ENCODE measurements at places on chromosomes 5 and 9.
A peak's percentile ranks its signal among the peaks of the same experiment; 100 is the strongest.

DNA sequence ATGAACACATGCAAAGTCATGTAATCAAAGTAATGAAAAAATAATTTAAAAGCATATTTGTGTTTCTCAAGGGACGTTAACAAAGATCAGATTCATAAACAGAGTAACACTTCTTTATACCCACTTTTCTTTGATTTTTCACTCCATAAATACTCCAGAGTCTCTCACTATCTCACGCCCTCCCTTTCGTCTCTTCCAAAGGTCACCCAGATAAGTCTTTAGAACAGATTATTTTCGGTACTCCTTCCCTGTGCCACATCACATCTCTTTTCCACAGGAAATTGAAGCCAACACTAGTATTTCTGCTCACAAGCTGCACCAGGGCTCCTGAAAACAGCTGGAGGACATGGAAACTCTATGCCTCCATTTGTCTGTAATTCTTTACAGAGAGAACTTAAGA, 15.4 kb upstream of the ALDOB start:
- no peak for DNase-seq

DNA sequence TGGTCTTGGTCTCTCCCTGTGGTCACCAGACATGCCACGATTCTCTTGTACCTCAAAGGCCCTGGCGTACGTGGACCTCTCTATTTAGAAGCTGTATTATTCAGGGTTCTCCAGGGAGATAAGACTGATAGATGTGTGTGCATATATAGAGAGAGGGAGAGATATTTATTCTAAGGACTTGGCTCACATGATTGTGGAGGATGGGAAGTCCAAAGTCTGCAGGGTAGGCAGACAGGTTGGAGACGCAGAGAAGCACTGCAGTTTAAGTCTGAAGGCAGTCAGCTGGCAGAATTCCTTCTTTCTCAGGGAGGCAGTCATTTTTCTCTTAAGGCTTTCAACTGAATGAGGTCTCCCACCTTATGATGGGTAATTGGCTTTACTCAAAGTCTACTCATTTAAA, 16.3 kb downstream of the C9orf57 start:
- DNase-seq: no peak

- DNase-seq: no peak
Measured at GRCh38 chr9:77810637-77811119, 162.6 kb upstream of the GNA14 start.

GRCh38 chr5:89756955-89757354, 652.6 kb downstream of the CETN3 start:
- no peak for DNase-seq

- no peak for DNase-seq
Measured at GRCh38 chr5:77337686-77338085, 127.2 kb downstream of the PDE8B start.

GRCh38 chr9:78133751-78134150, 102.1 kb upstream of the CEP78 start:
- DNase-seq: no peak

GRCh38 chr5:138870611-138871010, 4.5 kb downstream of the LRRTM2 start:
- no peak for DNase-seq

DNA sequence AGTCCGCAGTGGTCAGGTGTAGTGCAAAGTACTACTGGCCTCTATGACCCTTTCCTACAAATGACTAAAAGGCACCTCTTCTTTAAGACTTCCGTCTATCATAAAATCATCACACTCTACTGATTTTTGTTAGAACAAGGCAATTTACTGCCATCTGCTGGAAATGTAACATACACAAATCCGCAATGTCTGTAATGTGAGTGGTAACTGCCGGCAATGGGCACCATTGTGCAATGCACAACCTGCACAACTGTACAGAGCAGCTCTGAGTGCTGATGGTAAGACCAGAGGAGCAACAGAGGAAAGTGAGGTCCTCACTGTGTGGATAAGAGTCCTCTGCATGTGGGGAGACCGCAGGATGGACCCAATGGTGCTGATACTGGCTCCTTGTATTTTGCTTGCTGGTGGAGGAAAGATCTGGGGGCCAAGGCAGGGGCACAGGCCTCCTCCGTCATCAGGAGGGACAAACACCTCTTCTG, 103.7 kb downstream of the ATPSCKMT start:
- DNase-seq: peak; percentile 55

DNA sequence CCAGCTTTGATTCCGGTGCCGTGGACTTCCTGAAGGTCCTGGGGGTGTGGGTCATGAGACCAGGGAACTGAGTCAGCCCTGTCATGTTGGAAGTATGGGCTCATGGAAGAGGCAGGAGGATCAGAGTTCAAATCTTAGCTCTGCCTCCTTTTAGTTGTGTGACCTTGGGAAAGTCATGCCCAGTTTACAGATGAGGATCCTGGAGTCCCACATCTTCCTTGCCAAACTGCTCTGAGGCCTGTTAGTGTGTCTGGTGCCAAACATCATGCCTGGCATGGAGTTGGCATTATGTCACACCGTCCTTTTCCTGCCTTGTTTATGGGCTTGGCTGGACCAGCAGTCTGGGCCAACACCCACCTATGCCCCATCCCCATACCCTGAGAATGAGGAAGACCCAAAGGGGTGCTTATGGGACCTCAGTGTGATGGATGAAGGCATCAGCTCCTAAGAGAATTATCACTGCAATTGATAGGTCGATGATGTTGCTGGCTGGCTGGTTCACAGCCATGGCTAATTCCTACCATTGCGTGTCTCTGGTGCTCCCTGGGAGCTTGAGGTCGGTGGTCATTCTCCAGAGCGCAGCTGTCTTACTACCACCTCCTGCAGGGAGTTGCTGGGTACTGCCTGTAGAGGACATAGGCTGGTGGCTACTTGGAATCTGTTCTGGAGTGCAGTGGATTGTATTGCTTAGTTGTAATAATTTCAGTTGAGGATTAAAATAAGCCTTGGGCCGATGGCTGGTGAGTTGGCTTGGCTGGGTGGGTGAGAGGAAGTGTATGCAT, 140.5 kb upstream of the PITX1 start:
- no peak for DNase-seq

DNA sequence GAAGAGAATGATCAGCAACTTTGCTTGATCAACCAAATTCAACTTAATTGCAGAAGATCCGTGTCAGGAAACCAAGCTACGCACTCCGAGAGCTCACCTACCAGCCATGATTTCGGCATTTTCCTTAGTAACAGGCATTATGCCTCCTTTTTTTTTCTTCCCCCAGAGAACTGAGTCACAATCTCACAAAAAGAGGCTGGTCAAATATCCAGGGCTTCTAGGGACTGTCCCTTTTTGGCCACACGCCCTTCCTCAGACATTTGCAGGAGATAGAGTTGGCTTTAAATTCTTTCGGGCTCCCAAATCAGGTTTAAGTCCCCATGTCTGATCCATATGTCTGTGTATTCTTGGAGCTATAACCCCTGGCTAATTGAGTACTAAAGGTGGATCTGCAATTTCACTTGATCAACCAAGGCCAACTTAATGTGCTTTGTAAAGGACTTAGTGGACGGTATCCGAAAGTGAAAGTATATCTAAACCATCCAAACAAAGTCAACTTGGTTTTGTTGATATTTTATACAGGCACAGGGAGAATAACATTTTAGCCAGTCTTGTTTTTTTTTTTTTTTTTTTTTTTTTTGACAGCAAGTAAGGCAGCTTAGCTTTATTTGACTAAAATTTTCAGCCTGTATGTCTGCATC, 100.8 kb upstream of the TBCA start:
- no peak for DNase-seq

GRCh38 chr5:29950416-29951145, 1242.9 kb upstream of the CDH6 start:
- no peak for DNase-seq

GRCh38 chr9:105205787-105206495, 38.5 kb upstream of the SLC44A1 start:
- peak; percentile 81 for DNase-seq

DNA sequence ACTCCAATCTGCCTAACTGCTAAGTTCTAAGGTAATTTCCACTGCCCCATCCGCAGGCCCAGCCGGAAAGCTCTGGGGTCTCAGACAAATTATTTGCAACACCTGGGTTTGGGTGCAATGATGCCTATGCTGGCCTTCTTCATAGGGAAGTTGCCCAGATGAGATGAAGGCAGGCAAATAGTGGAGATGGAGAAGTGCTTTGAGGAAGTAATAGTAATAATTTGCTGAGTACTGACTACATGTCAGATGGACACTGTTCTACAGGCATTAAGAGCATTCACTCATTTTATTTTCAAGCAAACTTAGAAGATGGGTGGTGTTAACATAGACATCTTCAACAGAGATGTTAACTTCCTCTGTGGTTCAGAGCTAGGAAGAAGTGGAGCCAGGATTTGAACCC, 3.8 kb downstream of the PCDH12 start:
- DNase-seq: no peak

DNA sequence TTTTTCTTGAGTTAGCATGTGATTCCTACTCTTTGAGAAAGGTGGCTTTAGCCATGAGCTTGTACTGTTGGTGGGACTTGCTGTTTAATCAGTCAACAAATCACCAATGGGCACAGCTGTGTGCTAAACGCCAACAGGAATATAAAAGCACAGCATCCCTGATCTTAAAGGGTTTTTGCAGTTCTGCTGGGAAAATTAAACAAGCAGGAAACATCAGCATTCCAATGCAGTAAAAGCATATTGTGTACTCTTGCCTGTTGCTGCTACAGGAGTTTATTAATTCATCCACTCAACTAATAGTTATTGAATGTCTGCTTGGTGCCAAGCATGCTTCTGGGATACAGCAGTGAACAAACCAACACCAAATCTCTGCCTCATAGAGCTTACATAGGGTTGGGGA, 27.4 kb upstream of the F2RL1 start:
- DNase-seq: peak; percentile 4

- peak; percentile 38 for DNase-seq
Measured at GRCh38 chr9:132768932-132769905, 99.0 kb downstream of the GTF3C4 start.

GRCh38 chr9:98516897-98517503, 191.7 kb downstream of the GABBR2 start:
- no peak for DNase-seq

GRCh38 chr9:108687006-108687987, 168.5 kb downstream of the ACTL7B start:
- DNase-seq: no peak

DNA sequence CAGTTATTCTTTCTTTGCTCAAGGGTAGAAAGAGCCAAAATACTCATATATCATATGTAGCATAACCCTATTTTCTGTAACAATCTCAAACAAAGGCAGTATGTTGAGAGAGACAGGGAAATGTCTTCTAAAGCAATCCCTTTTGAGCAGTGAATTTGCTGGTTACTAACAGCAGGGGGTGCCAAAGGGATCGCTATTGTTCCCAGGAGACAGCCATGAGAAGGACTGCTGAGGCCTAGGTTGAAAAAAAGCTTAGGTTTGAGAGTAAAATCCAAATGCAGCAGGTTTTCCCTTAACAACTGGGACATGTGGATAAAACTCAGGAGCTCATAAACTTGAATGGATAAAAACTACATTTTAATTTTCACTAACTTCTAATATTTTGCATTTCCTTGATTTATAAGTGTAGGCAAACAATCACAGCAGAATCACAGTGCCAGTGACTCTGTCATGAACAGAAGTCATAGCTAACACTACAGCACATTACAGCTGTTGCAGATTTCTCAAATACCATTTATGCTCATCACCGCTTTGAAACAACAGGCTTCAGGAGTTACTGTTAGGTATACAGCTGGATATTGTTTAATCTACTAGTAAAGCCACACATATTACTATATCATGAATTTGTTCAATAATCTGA, 148.4 kb downstream of the MAPKAP1 start:
- DNase-seq: peak; percentile 64

- DNase-seq: no peak
Measured at GRCh38 chr9:121604242-121604641, 47.2 kb upstream of the DAB2IP start.

DNA sequence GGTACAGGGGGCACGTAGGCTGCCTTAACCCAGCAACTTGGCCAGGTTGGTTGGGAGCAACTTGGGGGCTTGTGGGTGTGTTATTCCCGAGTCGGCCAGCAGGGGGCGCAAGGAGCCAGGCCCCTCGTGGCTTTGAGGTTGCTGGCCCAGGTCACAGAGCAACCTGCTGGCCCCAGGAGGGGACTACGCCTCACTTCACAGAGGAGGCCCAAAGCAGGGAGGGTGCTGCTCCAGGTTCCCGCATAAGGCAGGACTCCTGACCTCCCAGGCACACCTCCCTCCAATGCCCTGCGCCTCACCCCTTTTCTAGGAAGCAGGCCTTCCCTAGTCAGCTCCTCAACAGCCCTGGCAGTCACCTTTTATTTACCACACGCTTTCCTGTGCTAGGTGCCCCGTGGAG, 18.1 kb downstream of the KYAT1 start:
- peak; percentile 30 for DNase-seq

- DNase-seq: no peak
Measured at GRCh38 chr5:86542532-86542931, 75.2 kb upstream of the COX7C start.

DNA sequence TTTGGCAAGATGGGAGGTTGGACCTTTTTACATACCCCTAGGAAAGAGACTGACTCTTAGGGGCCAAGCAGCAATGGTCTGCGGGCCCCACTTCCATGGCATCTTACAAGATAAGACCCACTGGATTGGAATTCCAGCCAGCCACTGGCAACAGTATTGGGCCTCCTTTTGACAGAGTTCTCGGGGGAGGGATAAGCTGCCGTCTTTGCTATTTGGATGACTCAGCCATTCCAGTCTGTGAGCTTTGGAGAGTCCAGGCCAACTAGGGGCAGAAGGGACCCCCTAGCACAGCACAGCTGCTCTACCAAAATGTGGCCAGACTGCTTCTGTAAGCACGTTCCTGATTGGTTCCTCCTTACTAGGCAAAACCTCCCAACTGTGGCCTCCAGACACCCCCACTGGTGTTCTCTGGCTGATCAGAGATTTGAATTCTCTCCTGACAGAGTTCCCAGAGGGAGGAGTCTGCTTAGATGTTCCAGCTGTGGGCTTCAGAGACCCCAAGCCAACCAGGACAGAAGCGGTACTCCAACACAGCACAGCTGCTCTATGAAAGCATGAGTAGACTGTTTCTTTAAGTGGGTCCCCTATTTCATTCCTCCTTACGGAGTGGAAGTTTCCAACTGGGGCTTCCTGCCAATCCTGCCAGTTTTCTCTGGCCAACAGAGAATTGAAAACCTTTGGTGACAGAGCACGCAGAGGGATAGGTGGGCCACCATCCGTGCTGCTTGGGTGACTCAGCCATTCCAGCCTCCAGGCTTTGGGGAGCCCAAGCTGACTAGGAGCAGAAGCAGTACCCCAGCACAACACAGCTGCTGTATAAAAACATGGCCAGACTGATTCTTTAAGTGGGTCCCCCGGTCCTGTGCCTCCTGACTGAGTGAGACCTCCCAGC, 672.1 kb upstream of the RIOK2 start:
- DNase-seq: no peak

GRCh38 chr5:14813747-14814146, 57.8 kb downstream of the ANKH start:
- no peak for DNase-seq
